ENCODE measurements at places on chromosomes 5 and 9. TPM values are rescaled to one million over a fixed set of nuclear protein-coding genes. Genes with fewer than 3 reads are reported as not detected.

DNA sequence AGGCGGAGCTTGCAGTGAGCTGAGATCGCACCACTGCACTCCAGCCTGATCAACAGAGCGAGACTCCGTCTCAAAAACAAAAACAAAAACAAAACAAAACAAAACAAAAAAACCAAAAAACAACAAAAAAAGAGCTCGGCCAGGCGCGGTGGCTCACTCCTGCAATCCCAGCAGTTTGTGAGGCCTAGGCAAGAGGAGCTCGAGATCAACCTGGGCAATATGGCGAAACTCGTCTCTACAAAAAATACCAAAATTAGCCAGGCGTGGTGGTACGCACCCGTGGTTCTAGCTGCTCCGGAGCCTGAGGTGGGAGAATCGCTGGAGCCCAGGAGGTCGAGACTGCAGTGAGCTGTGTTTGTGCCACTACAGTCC lies 20.2 kb downstream of the TRIM7 start:
- H3K4me3 ChIP-seq: peak overlapping the region; percentile 81
- H3K4me1 ChIP-seq: peaks cover 44% of the 10 kb centered on the region
- DNase-seq: no peak
- peak overlapping the region; percentile 98 for H3K27ac ChIP-seq

- no peaks in the 10 kb centered on the region for H3K27me3 ChIP-seq
- H3K4me1 ChIP-seq: no peaks in the 10 kb centered on the region
- peaks cover 39% of the 10 kb centered on the region for H3K36me3 ChIP-seq
Measured at GRCh38 chr9:120561709-120562108, 18.3 kb downstream of the CDK5RAP2 start.

- no peak overlapping the region for H3K27ac ChIP-seq
- no peak for DNase-seq
- peaks cover 22% of the 10 kb centered on the region for H3K27me3 ChIP-seq
Measured at GRCh38 chr5:132225165-132226032, 2.3 kb downstream of the P4HA2 start.

GRCh38 chr5:114393159-114393558 lies 31.3 kb downstream of the KCNN2 start:
- no peaks in the 10 kb centered on the region for H3K27me3 ChIP-seq
- H3K36me3 ChIP-seq: no peaks in the 10 kb centered on the region
- DNase-seq: no peak
- no peaks in the 10 kb centered on the region for H3K4me1 ChIP-seq
- no peak overlapping the region for H3K27ac ChIP-seq

RRAGA gene
- 49.7 TPM for total RNA-seq

HEMGN gene
- 0.47 TPM for total RNA-seq

GARNL3 gene
- total RNA-seq: 4.3 TPM
